ENCODE measurements at places on chromosomes 6 and 20.

- no peak for DNase-seq
Measured at GRCh38 chr6:106122938-106123656, 37.0 kb downstream of the PRDM1 start.

- no peak for DNase-seq
Measured at GRCh38 chr6:23446469-23446967, 679.5 kb upstream of the NRSN1 start.

GRCh38 chr6:32816746-32817204, at the start of gene HLA-DOB:
TSS of gene HLA-DOB (minus strand) at chr6:32817002. CDS start at chr6:32816951, 51 bp downstream.
- peak; percentile 40 for DNase-seq

- no peak for DNase-seq
Measured at GRCh38 chr6:27190126-27190525, 57.4 kb upstream of the PRSS16 start.

GRCh38 chr20:64113444-64113775, 6.0 kb upstream of the NPBWR2 start:
- DNase-seq = no peak

- DNase-seq = no peak
Measured at GRCh38 chr20:23449421-23449820, 3.3 kb downstream of the CST11 start.

GRCh38 chr20:25539742-25540672, 45.3 kb downstream of the NINL start:
- no peak for DNase-seq

- DNase-seq = no peak
Measured at GRCh38 chr6:62623846-62624532, 338.0 kb upstream of the KHDRBS2 start.

GRCh38 chr6:142088858-142089216, 43.9 kb upstream of the GJE1 start:
- no peak for DNase-seq

GRCh38 chr6:119856136-119856535, 506.6 kb upstream of the MAN1A1 start:
- DNase-seq = peak; percentile 20

GRCh38 chr20:53949319-53949839, 121.0 kb downstream of the BCAS1 start:
- DNase-seq = peak; percentile 80

DNA sequence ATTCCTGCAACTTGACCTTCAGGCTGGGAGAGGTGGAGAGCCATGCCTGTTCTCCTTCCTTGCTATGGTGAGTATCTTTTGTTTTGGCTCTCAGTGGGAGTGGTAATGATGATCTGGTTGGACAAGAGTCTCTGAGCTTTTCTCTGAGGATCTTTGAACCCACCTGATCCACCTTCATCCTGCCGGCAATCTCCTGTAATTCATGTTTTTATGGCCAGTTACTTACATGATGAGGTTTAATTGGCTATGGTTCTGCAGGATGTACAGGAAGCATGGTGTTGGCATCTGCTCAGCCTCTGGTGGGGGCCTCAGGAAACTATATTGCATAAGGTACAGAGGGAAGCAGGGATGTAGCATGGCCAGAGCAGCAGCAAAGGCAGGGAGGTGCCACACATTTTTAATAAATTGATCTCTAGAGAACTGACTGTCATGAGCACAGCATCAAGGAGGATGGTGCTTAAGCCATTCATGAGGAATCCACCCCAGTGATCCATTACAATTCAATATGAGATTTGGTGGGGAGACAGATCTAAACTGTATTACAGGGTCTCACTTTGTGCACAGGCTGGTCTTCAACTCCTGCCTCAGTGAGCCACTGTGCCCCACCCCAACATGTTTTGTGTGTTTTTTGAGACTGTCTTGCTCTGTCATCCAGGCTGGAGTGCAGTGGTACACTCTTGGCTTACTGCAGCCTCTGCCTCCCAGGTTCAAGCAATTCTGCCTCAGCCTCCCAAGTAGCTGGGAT, 10.0 kb downstream of the HSPA1B start:
- DNase-seq = no peak

- no peak for DNase-seq
Measured at GRCh38 chr20:63964412-63964811, 5.3 kb downstream of the ZNF512B start.

DNA sequence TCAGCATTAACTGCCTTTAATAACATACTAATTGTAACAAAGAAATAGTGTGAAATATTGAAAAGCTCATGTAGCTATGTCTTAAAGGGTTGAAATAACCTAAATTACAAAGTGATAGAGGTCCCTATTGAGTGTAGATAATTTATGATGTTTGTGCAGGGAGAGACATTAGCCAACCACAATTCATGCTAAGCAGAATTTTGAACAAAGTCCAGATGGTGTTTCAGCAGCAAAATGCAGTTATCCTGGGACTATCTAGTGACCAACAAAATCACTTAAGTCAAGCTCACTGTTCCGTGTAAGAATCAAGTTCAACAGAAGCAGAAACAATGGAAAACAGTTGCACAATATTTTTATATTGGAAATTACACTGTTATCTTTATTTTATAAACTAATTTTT, 218.5 kb downstream of the SIM1 start:
- DNase-seq = no peak

- DNase-seq = no peak
Measured at GRCh38 chr20:24777746-24778145, 171.3 kb upstream of the CST7 start.

GRCh38 chr20:49775229-49775693, 37.4 kb upstream of the SLC9A8 start:
- no peak for DNase-seq

DNA sequence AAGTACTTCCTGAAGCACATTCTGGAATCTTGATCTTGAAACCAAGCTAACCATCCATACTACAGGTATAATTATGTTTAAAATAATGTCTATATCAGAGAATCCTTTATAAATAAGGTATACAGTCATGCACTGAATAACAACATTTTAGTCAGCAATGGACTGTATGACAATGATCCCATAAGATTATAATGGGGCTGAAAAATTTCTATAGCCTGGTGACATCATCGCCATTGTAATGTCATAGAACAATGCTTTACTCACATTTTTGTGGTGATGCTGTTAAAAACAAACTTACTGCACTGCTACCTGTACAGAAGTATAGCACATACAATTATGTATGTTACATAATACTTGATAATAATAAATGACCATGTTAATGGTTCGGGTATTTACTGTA, 31.8 kb downstream of the RNF146 start:
- no peak for DNase-seq

GRCh38 chr20:18430172-18430826, 36.5 kb downstream of the DZANK1 start:
- no peak for DNase-seq

- DNase-seq = no peak
Measured at GRCh38 chr6:130252527-130253237, 29.9 kb upstream of the SAMD3 start.

DNA sequence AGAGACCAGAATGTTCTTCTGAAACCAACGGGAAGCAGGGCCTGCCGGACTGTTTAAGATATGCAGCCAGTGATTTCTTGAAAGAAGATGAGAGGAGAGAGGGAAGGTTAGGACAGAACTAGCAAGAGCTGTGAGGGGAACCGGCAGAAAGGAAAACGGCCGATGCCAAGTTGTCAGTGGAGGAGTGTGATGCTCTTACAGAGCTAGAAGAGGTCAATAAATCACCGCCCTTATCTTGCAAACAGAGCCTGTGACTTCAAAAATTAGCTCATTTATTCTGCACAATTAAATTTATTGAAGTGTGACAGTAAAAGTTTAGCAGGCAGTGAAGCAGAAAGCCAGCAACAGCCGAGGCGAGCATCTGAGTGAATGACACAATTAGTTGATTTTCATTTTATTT, 509.5 kb upstream of the ID4 start:
- no peak for DNase-seq

- DNase-seq = no peak
Measured at GRCh38 chr6:38990475-38990874, 58.1 kb upstream of the GLP1R start.

DNA sequence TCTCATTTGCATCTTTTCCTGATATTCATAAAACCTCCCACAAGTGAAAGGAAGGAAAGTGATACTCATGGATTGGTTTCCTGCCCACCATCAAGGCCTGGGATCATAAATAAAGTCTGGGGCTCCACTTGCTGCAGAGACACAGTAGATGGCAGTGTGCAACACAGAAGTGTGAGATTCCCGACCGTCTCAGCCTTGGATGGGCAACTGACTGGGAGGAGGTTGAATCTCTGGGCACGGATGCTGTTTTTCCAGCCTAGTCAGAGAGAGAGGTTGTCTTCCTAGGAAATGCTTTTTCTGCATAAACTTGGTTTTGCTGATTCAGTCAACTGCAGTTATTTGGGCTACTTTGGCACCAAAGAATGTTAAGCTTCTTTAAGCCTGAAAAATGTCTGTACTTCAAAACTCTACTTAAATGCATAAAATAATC, 9.9 kb upstream of the RFPL4B start:
- DNase-seq = no peak

DNA sequence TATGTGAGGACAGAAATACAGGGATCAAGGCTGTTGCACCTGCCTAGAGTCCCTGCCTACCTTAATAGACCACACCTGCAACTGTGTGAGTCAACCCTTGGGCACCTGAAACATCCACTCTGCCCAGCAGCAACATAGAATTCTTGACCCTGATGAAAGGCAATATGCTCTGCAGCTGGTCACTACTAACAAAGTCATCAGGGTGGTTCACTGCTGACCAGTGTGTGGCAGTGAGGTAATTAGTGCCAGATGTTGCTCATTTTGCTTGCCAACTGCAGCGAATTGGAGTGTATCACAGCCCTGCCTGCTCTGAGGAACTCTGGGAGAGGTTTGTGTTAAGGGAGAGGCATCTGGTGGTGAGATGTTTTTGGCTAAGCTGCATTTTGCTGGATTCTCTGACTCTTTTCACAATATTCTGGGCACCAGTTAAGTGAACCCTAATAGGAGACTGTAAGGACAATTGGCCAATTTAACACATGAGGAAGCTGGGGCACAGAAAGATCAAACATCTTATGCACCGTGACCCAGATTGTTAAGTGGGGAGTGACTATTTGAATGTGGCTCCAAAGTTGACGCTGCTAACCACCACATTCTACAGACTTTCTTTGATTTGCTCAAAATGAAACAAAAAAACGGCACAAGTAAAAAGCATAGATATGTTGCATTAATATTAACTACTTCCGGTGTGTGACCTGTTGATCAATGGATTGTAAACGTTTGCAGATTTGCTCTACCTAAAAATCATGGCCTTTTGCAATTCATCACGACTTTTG, 61.9 kb upstream of the OPRM1 start:
- DNase-seq = no peak

- DNase-seq = no peak
Measured at GRCh38 chr6:72425003-72425681, 196.7 kb upstream of the KCNQ5 start.
